ENCODE measurements at places on chromosomes 12 and 14. TPM values are rescaled to one million over a fixed set of nuclear protein-coding genes. Genes with fewer than 3 reads are reported as not detected.
A peak's percentile ranks its signal among the peaks of the same experiment; 100 is the strongest.

The FAM181A gene
- not detected for total RNA-seq

GRCh38 chr14:82786483-82786880 is 1252.8 kb upstream of the SEL1L start:
- no peak for DNase-seq

- no peak for DNase-seq
Observed at GRCh38 chr14:74133833-74134481, 49.2 kb downstream of the LIN52 start.

- no peak for DNase-seq
Observed at GRCh38 chr14:23119363-23120327, 590 bp upstream of the CEBPE start.

DNA sequence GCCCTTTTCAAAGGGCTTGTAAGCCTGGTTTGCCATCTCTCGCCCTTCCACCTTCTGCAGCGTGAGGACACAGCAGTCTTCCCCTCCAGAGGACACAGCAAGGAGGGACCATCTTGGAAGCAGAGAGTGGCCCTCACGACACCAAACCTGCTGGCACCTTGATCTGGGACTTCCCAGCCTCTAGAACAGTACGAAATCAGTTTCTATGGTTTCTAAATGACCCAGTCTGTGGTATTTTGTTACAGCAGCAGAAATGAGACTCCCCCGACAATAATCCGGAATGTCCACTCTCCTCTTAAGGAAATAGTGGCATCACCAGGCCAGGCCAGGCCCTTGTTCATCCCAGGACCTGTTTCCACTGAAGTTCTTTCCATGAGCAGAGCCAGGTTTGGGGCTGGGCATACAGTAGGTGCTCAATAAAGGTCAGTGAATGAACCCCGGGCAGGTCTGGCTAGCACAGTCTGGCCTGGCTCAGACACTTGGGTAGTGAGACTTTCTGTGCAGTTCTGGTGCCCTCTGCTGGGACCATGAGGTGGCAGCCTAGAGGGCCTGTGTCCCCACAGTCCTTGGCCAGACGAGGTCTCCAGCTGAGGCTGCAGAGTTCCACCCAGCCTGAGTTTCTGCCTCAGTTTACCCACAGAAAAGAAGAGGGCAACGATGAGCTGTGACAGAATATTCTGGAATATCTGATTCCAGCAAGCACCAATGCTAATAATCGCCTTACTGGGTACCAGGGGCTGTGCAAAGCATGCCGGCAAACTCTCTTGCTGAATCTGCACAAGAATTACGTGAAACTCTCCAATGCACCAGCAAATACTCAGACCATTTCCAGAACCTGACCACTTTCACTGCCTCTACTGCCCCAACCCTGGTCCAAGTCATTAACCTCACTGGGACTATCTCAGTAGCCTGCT is 14.0 kb downstream of the ABCB9 start:
- DNase-seq, result peak; percentile 82

GRCh38 chr12:131773582-131774221 is 54.5 kb upstream of the MMP17 start:
- no peak for DNase-seq
